Sigmoid colon (tissue), 7 donors: ENCODE measurements at places on chromosomes 2 and 18. TPM values are rescaled to one million over a fixed set of nuclear protein-coding genes. Genes with fewer than 3 reads are reported as not detected.
A peak's percentile ranks its signal among the peaks of the same experiment; 100 is the strongest.

DNA sequence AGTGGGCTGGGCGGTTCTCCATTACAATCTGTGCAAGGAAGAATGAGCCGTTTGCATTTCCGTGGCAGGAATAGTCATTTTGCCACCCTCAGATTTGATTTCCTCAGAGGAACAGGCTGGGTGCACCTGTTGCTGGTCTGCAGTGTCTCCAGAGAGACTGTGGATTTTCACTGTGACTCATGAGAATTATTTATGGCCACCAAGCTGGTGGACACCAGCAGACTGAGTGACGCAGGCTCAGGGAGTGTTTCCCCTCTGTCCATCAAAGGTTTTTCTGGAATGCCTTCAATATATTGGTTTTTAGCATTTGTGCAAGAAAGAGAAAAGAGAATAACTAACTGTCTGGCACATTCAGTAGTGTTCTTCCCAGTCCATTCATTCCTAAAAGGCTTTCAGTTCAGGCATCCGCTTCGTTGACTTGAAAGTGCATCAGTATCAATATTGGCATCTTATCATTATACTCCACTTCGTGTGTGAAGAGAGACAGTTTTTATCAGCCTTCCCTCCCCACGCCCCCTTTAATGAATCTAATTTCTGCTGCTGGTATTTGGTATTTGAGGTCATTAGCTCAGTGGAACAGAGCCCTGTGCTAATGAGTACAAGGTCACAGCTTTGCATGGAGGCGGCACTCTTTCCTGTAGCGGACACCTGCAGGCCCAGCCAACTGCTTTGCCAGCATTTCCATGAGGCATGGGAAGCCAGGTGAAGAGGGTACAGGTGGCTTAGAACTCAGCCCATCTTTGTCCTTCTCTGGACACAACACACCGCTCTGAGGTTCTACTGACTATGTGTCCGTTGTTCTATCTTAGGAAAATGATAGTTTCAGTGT is 39.9 kb downstream of the PRKCE start:
- DNase-seq: no peak

- no peak for DNase-seq
These were observed 22.7 kb downstream of the PDE1A start for GRCh38 chr2:182404092-182404491.

DNA sequence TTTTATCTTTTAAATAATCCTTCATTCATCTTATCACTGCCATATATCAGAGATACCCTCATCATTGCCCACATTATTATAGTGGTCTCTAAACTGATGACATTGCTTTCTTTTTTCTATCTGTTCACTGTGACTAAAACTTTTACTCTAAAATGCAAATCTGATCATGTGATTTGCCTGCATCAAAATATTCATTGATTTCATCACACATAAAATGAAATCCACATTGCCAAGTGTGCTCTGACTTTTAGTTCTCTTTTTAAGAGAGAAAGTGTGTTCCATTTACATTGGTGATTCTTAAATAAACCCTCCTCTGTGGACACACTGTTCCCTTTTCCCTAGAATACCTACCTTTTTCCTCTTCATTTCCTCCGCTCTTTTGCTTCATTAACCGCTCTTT is 7.5 kb downstream of the REL start:
- DNase-seq: no peak

DNA sequence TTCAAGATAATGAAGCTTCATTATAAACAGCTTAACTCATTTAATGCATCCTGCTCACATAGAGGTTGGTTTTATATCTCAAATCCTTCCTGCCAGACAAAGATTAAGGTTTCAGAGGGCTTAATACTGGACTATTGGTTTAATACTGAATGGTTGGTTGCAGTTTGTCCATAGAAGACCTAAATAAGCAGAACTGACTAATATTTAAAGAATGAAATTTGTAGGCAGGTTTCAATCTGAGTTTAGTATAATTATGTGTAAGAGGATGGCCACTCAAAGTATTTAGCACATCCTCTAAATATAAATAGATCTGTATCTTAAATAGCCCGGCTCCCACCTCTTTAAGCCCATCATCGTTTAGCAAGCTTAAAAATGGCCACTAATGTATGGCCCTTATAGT is 92.5 kb downstream of the EPB41L5 start:
- DNase-seq: no peak

GRCh38 chr18:46275370-46275769 is 171.2 kb downstream of the HAUS1 start:
- DNase-seq: no peak

DNA sequence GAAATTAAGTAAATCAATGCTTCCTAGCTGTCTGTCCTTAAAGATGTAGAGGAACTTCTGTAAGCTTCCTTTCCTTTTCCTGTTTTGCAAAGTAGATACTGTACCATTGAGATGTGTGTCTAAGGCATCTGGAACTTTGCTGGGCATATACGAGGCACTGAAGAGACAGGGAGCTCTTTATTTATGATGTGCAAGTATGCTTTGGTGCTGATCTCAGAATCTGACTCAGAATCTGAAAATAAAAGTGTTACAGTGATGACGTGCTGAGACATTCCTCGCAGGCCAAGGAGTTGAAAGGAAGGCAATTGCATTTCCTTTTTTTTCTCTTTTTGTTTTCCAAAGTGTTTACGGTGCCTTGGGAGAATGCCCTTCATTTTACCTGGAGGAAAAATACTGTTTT is 230.9 kb upstream of the RGPD4 start:
- DNase-seq: no peak

DNA sequence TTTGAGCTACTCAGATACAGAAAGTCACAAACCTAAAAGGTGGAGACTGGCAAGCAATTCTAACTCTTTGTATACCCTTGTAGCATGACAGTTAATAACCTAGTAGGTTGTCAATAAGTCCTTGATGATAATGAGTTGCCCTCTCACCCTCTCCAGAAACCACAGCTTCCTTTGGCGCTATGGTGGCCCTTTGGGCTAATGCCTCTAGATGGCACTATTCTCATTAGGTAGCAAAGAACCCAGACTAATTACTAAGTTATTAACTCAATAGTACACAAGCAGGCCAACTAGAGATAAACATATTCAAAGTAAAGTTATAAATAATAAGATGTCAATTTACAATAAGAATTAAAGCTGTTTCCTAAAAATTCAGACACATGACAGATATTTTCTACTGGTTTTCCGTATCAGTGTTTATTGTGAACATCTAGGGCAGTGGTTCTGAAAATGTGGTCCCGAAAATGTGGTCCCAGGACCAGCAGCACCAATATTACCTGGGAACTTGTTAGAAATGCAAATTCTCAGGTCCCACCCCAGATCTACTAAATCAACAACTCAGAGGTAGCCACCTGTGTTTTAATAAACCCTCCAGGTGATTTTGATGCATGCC is 41.1 kb downstream of the LDAH start:
- DNase-seq: no peak

DNA sequence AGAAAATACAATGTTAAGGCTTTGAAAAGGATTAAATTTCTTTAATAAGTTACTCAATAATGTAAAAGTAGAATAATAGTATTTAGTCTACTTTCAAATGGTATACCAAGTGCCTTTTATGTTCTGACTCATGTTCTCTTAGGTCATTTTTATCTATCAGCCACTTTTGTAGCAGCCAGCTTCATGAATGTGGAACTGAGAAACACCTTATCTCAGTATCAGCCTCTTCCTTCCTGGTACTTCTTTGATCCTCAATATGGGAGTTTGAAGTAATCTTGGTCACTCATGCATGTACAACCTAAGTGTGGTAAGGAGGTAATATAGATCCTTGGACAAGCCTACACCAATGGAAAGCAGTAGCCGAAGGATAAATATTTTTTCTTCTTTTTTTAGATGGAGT is 180.4 kb upstream of the NRXN1 start:
- DNase-seq: no peak

The MYO1B gene
- 9.7 TPM for total RNA-seq

The IKZF2 gene
- 14.9 TPM for total RNA-seq

- peak; percentile 92 for DNase-seq
These were observed 188.6 kb upstream of the FN1 start for GRCh38 chr2:215624423-215624829.

The REG1B gene
- not detected for total RNA-seq

- no peak for DNase-seq
These were observed 384.7 kb upstream of the RAB12 start for GRCh38 chr18:8224576-8224975.

- DNase-seq: no peak
These were observed 4.2 kb upstream of the SERPINB4 start for GRCh38 chr18:63648241-63648640.

The NMS gene
- not detected for total RNA-seq

The CXCR2 gene
- total RNA-seq: not detected

DNA sequence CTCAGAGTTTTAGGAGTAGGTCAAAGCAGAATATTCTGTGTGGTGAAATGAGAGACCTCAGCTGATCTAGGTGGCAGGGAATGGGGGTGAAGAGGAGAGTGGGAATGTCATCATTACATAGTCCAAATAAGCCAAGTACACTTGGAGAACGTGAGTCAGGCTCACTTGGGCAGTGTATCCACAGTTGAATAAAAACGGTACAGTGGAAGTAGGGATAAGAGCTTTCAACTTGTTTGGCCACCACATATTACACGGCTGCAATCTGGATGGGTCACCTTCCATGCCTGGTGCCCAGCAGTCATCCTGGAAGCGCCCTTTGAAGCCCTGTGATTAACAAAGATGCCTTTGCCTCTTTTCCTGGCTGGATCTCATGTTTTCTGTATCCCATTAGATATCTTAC is 28.6 kb downstream of the MIB1 start:
- no peak for DNase-seq

The SATB2 gene
- total RNA-seq: 1.8 TPM

The RFTN2 gene
- total RNA-seq: 10.0 TPM

The FHOD3 gene
- 9.5 TPM for total RNA-seq

DNA sequence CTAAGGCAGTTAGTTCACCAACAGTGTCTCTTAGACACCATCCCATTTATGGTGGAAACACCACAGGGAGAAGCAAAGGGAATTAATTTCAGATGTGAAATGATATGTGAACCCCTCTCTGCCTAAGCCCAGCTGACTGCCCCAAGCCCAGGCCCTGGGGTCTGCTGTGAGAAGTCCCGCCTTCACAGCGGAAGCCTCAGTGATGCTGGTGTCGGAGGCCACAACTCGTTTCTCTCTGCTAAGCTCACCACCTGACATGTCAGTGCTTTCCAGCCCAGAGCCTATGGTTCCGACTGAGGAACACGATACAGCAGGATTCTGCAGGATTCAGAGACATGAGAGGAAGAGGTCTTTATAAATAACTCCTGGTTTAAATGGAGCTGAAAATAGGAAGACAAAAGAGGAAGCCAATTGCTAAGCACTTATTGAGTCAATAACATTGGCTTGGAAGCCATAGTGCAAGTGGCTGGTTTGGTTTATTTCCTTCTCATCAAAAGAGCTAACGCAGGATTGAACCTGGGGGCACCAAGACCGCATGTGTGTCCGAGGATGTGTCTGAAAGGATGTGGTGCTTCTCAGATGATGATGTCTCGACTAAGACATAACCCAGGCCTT is 21.9 kb upstream of the LOXHD1 start:
- DNase-seq: no peak

DNA sequence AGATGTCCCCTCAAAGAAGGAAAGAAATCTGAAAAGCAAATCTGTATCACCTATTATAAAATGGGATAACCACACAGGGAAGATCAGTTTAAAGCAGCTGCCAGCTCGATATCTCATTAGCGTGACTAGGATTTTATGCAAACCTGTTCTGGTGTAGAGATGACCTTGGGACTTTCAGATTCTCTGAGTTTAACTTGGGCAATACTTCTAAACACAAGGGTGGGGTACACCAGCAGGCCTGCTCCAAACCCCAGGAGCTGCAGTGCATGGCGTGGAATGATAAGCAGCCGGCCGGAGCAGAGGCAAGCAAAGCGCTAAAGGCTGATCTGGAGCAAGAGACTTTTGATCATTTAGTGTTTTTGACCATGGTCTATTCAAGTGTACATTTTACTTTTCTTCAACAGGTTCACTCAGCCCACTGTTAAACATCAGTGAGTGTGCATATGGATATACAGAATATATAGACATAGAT is 4.7 kb downstream of the SERTAD2 start:
- DNase-seq: no peak

DNA sequence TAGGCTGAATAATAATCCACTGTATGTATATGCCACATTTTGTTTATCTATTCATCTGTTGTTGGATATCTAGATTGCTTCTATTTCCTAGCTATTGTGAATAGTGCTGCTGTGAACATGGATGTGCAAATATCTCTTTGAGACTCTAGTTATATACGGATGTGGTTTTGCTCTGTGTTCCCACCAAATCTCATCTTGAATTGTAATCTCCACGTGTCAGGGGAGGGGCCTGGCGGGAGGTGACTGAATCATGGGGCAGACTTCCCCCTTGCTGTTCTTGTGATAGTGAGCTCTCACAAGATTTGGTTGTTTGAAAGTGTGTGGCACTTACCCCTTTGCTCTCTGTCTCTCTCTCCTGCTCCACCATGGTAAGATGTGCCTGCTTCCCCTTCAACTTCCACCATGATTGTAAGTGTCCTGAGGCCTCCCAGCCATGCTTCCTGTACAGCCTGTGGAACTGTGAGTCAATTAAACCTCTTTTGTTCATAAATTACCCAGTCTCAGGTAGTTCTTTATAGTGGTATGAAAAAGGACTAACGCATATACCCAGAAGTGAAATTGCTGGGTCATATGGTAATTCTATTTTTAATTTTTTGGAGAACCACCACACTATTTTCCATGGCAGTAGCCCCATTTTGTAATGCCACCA is 86.1 kb upstream of the UPP2 start:
- no peak for DNase-seq

DNA sequence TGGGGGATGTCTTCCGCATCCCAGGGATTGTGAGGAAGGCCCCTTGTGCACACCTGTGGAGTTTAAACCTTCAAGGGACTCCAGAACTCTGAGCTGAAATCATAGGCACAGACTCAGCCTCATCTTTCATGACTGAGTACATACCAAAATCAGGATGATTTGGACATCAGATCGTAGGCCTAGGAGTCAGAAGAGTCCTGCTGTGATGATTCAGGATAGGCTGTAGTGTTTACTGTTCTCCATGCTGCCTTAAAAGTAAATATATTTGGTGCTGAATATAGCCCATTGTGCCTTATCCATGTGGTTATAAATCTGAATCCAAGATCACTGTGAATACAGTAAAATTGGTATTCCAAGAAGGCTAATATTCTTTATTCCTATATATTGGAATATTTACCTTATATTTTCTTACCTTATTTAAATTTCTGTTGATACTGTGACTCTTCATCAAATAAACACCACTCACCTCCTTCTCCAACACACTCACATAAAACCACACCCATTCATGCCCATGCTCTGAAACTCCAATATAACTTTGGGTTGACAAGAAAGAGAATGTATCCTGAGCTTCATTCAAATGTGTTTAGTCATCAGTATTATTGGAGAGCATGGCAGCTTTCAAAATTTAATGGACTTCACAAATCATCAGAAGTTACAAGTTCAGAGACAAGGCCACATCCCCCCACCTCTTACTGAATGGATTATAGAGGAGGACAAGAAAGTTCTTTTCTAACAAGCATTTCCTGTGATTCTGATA is 561.4 kb upstream of the LINC00305 start:
- DNase-seq: no peak

The LHCGR gene
- total RNA-seq: not detected

DNA sequence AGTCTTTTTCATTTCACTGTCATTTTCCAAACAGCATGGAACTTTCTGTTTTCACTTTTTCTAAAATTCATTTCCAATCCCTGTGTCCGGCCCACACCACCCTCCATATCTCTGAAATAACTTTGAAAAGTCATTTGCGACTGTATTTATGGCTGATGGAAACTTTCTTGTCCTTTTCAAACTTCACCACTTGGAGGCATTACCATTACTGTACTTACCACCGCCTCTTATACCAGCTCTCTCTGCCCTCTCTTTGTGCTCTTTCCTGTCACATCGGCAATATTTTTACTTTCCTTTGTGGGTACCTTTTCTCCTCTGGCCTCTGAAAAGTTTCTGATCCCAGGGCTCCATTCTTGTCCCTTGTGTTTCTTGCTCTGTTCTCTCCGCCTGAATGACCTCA is 39.5 kb upstream of the IL1RL1 start:
- no peak for DNase-seq
